ENCODE measurements at places on chromosomes 11 and 22.

DNA sequence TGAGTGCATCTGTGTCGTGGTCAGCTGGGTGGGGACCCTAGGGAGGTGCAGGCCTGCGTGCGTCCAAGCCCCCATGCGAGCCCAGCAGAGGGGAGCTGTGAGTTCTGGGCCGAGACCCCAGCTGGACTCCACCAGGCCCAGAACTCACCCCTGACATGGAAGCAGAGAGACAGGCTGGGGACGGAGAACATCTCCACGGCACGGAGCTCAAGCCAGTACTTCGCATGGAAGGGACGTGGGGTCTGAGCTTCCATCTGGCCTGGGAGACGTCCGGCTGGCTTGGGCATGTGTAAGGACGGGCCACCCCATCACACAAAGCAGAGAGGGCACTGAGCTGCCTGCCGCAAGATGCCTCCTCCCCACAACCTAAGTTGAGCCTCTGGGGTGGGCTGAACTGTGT, 422.4 kb downstream of the CTTN start:
- DNase-seq = no peak

DNA sequence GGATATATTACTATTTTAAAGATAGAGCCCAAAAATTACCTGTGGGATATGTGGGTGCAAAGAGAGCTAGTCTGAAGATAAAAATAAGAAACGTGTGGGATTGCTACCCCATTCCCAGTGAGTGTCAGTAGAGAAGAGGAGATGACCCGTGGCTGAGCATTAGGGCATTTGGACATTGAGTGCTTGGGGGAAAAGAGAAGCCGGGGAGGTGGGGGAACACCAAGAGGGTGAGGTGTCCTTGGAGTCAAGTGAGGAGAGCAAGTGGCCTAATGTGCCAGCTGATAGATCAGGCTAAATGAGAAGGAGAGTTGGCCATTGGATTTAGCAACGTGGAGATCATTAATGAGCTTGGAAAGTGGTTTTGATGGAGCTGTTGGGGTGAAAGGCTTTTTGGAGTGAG, 1.2 kb downstream of the POLR2F start:
- no peak for DNase-seq

- no peak for DNase-seq
Measured at GRCh38 chr11:111525456-111525855, 10.9 kb downstream of the HOATZ start.

DNA sequence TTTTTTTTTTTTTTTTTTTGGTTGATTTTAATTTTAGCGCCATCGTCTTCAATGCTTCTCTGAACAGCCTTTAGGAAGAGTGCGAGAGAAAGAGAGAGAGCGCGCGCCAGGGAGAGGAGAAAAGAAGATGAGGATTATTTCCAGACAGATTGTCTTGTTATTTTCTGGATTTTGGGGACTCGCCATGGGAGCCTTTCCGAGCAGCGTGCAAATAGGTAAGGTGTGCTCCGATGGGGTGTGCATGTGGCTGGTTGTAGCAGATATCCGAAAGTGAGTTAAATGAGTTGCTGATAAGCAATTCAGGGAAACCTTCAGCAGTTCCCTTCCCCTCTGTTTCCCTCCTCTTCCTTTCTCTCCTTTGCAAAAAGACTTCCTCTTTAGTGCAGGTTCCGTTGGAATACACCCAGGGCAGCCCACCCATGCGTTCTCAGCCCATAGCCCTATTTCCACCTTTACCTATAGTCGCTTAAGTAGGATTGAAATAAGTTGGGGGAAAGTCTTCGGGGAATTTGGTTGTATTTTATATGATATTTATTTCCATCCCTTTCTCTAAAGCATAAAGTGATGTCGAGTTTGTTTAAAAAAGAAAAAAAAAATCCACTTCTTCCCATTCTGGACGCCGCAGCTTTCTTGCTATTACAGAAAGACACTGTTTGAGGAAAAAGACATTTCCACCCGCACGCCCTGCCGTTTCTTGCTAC, 1.1 kb downstream of the GRIA4 start:
- DNase-seq = no peak

- no peak for DNase-seq
Measured at GRCh38 chr11:95791709-95792033, 1.4 kb downstream of the CEP57 start.

DNA sequence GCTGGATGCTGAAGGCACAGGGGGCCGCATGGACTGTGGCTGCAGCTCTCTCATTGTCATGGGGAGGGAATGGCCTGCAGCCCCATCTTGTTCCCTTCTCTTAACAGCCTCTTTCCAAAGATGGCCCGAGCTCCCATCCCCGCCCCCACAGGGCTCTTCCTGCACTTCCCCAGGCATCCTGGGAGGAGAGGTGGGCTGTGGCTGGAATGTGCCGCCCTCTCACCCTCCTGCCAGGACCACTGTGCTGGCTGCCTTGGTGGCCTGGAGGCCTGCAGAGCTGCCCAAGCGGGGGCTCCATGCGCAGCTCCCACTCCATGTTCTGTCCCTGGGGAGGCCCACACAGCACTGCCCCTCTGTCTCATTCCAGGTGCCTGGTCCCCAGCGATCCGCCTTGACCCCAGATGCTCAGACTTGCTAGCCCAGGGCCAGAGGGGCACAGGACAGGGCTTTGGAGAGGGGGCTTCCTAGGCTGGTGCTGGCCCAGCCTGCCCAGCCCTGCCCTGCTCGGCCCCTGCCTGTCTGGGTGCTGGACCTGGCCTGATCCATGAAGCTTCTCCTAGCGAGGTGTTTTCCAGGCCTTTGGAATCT, 56.6 kb downstream of the RTN4R start:
- no peak for DNase-seq

DNA sequence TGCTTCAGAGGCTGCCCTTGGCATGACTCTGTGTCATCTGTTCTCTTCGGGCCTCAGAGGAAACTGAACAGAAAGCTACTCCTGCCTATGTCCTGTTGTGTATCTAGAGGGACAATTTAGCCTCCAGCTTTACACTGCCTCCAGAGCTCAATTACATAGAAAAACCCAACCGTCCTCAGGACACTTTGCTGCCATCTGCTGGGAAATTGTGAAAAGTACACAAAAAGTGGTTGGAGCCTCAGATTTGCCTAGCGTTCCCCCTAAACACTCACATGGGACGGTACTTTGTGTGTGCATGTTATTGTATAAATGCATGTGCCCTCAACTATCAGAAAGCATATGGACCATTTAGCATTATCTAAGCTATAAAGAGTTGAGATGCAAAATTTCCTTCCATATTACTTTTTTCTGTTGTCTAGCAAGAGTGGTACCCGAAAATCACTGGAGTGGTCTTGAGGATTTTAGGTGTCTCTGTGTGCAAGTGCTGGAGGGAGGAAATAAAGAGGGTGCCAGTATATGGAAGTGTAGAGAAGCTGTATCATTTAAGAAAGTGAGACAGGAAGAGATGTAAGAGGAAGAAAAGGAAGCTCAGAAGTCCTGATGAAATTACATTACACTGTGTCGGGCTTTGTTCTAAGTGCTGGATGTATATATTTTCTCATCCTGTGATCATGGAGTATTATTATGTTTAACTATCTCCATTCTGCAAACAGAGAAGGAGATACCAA, 8.7 kb upstream of the MS4A4E start:
- DNase-seq = no peak

DNA sequence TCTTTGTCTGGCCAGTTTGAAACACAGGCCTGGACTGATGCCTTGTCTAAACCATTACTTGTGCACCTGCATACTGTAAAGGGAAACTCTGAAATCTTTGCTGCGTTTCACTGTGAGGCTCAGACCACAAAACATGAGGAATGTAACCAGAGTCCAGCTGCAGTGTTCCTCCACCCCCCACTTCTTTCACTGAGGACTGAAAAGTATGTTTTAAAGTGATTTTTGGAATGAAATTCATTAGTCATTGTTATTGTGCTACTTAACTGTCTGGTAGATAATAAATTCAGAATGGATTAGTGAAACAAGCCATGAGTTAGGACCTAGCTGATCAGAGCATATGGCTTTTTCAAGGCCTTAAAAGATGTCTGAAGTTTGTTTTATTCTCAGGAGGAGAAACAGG, 181.2 kb downstream of the WNT11 start:
- no peak for DNase-seq

DNA sequence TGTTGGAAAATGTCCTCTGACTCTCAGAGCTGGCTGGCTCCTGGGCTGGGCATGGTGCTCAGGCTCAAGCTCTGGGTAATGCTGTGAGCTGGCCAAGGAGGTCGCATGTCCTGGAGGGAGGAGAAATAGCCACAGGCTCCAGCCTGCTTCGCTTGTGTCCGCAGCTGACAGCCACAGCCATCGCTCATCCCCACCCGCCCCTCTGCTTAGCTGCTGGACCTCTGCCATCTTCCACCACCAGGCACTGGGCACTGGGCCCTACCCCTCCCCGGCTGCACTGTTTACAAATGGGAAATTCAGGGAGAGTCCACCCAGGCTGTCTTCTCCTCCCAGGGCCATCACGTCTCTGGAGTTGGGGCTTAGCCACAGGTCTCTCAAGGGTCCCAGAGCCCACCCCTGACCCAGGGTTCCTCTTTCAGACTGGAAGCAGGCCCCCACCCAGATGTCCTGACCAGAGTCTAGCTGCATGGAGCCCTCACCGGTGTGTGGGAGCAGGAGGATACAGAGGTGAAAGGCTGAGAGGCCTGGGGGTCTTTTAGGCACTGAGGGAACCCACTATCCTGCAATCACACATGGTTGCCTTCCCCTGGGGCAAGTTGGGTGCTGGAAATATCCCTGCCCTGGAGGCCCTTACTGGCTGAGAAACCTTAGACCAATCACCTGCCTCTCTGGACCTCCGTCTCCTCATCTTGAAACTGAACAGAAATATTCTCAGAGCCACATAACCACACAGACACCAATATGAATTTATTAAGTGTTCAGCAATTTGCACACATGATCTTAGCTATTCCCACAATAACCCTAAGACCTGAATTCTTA, 62.7 kb downstream of the CD82 start:
- no peak for DNase-seq

GRCh38 chr11:79274636-79275331, 166.0 kb downstream of the TENM4 start:
- DNase-seq = no peak

DNA sequence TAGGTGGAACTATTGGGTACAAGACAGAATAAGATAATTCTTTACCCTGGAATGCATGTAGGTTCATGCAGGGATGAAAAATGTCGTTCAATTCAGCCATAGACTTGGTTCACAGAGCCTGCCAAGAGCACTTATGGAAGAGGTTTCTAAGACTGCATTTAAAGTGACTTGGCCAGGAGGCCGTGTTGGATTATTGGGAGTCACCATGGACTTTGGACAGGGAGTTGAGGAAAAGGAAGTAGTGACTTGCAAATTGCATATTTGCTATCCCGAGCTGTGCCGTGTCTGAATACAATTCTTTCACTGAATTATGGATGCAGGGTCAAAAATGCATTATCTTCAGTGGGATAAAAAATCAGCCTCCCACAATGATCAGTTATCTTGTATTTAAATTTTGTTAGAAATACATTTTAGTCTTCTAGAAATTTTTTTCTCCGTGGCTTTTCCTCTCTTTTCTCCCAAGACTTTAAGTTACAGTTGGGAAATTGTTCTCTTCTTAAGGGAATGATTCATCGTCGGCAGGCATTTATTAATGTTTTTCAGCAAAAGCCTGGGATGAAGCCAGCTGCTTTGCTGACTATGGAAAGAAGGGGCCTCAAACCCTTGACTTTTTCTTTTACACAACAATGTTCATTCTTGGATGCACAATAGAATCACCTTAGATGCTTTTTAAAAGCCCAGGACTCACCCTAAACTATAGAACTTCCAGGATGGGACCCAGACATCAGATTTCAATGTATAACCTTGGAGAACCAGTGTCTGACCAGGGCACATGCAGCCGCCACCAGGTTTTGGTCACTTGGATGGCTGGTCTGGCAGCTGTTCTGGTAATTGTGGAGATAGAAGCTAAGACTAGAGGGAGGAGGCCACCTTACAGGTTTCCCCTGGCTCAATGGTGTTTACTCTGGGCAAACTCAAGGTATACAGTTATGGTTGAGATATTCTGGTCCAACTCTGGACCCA, 70.8 kb downstream of the FAT3 start:
- DNase-seq = no peak

DNA sequence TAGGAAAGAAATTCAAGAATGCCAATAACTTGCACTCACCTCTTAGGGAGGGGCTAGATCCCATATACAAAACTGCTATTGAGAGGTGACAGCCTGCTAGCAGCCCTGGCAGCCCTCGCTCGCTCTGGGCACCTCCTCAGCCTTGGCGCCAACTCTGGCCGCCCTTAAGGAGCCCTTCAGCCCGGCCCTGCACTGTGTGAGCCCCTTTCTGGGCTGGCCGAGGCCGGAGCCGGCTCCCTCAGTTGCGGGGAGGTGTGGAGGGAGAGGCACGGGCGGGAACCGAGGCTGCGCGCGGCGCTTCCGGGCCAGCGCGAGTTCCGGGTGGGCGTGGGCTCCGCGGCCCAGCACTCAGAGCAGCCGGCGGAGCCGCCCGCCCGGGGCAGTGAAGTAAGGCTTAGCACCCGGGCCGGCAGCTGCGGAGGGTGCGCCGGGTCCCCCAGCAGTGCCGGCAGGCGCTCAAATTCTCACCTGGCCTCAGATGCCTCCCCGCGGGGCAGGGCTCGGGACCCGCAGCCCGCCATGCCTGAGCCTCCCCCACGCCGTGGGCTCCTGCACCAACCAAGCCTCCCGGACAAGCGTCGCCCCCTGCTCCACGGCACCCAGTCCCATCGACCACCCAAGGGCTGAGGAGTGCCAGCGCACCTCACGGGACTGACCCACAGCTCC, 329.9 kb downstream of the FAM181B start:
- no peak for DNase-seq

GRCh38 chr11:19817265-19817851, 104.7 kb downstream of the NAV2 start:
- DNase-seq = no peak

- no peak for DNase-seq
Measured at GRCh38 chr11:60003729-60004128, 13.3 kb upstream of the OOSP4B start.

Measured in stimulated activated CD8-positive, alpha-beta memory T cell treated with anti-CD3 and anti-CD28 coated beads, Interleukin-4, amount 100 ng/mL, for 24 hours (primary cell).